ENCODE measurements at places on chromosomes 16 and 17.

- no peak for DNase-seq
Observed at GRCh38 chr17:36856903-36857381, 80.3 kb upstream of the LHX1 start.

- DNase-seq = no peak
Observed at GRCh38 chr17:30095507-30096244, 20.9 kb upstream of the NSRP1 start.

DNA sequence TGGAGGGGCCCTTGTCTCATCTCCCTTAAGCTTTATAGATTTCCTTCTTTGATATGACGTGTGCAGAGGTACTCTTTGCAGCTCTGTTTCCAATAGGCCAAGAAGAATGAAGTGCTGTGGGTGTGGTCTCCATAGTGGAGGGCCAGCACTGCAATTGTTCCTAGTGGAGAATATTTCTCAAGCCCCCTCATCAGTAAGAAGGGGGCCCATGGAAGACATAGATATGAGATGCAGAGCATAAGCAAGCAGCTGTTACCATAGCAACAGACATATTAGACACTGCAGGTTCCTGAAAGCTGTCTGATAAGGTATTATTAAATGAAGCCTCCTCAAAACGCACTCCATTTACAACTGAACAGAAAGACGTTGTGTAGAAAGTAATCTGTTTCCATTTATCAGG lies 240.7 kb downstream of the ZFHX3 start:
- no peak for DNase-seq

GRCh38 chr16:11139326-11140097 lies 116.5 kb downstream of the SOCS1 start:
- DNase-seq = no peak

DNA sequence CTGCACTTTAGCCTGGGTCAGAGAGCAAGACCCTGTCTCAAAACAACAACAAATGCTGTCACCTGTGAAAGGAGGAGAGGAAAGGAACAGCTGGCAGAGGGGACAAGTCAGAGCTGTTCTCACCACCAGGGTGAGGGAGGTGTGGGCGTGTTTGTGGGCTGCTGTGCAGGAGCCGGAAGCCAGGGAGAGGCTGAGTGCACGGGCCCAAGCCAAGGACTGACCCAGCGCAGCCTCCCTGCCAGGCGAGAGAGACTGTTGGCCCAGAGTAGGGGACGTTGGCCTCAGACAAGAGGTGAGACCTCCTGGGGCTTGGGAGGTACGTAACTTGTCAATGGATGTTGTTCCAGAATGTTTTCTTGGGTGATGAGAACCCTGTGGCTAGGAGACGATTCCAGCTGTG lies 10.7 kb downstream of the SPNS2 start:
- DNase-seq = no peak

Data from hypothalamus (tissue), 51 donors.